ENCODE measurements at places on chromosomes 2 and 18.

DNA sequence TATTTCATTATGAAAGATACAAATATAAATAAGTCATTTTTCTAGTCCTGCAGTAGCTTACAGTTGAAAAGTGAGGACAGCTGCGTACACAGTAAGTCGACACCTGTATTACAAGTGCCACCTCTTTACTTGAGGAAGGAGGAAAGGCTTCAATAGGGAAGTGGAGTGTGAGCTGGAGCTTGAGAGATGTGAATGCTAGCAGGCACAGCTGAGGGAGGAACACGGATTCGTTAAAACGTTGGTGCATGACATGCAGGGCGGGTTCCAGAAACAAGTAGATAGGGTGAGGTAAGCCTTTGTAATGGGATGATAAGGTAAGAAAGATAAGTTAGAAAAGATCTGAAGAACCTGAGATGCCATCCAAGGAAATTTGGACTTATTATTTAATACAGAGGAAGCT is 98.1 kb upstream of the CSRNP3 start:
- no peak for DNase-seq

GRCh38 chr2:223846515-223846914 is 9.1 kb upstream of the AP1S3 start:
- DNase-seq: no peak

DNA sequence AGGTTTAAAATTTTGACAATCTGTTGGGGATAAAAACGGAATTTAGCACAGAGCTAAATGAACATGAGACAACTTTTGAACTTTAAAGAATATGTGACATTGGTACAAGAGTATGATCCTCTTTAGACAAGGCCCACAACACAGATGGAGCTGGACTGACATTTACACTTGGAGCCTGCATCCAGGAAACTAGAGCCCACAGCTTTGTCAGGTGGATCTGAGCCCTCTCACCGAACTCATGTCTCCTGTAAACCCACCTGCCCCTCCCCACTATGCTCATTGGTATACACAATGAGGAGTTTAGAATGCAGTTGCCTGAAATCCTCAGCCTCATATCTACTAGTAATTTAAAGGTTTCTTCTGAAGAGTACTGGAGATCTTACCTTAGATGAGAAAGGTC is 22.1 kb upstream of the ACAA2 start:
- no peak for DNase-seq

- DNase-seq: no peak
Measured at GRCh38 chr18:35524226-35524625, 26.5 kb upstream of the INO80C start.

GRCh38 chr18:48161911-48162698 is 231.6 kb upstream of the SMAD2 start:
- no peak for DNase-seq

- DNase-seq: no peak
Measured at GRCh38 chr2:42550870-42551269, 17.6 kb upstream of the MTA3 start.

DNA sequence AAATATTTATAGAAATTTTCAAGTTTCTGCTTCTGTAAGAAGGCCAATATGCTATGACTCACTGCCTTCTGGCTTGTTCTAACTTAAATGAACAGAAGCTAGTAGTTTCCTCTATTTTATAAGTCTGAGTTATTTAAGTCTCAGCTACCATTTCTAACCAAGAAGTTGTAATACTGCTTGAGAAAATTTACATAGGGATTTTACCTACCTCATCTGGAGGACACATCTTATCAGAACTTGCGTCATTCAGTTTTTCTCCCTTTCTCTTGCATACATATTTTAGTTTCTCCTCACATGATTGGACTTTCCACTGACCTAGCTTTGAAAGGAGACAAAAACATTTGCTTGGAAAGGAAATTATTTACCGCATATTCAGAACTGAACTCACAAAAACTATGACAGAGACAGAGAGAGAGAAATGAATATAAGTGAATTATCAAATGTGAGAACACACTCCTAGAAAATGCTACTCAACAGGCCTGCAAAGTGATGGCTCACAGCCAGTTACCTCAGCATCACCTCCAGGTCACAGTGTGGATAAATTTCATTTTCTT is 81.1 kb upstream of the CD302 start:
- no peak for DNase-seq

GRCh38 chr2:57899898-57900297 is 146.7 kb upstream of the VRK2 start:
- DNase-seq: no peak

- no peak for DNase-seq
Measured at GRCh38 chr18:77512152-77512551, 262.5 kb downstream of the GALR1 start.

GRCh38 chr2:223930103-223930976 is 14.8 kb downstream of the WDFY1 start:
- no peak for DNase-seq

GRCh38 chr2:98571121-98571701 is 37.1 kb downstream of the COA5 start:
- DNase-seq: no peak

DNA sequence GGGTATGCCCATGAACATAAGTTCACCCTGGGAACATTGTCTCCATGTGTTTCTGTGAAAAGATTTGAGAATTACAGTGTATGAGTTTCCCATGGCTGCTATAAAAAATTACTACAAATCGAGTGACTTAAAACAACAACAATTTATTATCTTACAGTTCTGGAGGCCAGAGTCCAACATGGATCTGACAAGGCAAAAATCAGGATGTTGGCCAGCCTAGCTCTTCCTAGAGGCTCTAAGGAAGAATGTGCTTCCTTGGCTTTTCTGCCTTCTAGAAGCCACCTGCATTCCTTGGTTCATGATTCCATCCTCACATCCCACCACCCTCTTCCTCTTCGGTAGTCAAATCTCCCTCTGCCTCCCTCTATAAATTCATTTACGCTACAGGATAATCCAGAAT is 38.6 kb downstream of the FAM124B start:
- DNase-seq: no peak

DNA sequence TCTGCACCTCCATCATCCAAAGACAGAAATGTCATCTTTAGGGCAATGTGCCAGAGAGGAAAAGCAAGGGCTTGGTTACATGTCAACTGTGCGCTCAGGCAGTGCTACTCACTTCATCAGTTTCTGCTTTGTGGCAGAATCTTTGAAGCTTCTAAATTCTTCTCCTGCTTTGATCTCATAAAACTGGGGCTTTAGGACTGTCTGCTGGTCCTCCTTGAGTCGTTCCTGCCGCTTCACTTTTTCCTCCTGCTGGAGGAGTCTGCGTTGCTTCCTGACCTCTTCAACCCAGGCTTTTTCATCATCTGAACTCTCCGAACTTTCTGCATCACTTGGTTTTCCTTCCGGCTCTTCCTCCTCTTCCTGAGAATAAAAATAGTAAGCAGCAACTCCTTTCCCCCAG is 100.8 kb downstream of the NOL10 start:
- DNase-seq: no peak

- no peak for DNase-seq
Measured at GRCh38 chr2:143176606-143177005, 47.4 kb downstream of the ARHGAP15 start.

GRCh38 chr2:37654419-37654818 is 17.0 kb downstream of the CDC42EP3 start:
- no peak for DNase-seq

DNA sequence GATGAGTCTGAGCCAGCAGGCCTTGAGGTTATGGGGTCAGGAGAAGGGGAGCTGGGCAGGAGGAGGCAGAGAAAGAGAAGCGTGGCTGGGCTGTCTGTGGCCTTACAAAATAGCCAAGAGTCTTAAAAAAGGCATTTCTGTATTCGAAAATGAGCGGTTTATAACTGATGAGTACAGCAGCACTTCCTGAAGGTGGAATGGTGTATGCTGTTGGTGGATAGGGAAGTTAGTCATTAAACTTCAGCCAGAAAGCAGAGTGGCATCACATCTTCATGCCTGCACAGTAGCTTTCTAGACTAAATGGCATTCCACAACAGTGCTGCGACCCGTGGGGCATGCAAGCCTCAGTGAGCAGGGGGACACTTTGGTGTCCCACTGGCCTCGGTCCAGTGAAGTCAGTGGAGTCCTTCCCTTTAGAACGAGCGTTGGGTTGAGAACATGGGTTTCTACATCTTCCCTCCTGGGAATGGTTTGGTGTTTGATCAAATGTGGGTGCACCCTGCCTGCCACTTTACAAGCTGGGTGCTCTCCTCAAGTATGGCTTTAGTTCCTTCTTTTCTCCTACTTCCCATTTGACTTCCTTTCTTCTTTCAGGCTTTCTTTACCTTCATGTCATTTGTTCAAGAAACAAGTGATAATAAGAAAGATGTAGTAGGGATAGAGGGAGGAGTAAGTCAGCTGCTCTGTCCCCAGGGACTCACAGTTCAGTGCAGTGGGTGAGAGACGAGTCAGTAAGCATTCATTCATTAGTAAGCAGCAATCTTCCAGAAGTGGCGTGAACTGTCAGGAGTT is 96.3 kb downstream of the ARMC9 start:
- no peak for DNase-seq

GRCh38 chr18:32383050-32383819 is 87.4 kb downstream of the GAREM1 start:
- no peak for DNase-seq

DNA sequence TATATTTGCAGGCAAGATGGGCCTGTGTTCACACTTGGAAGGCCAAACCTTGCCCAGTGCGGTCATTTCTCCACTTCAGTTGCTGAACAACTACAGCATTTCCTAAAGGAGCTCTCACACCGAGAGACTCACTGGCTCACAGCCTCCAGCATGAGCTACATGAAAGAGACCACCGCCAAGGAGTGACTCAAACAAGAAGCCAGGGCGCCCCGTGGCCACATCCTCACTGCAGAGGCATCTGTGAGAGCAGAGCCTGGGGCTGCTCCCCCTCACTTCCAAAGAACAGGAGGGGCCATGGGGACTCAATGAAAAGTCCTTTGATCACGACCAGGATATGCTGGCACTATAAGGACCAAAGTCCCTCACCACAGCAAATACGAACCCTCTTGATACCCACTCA is 50.0 kb downstream of the TMEM163 start:
- DNase-seq: peak; percentile 53

DNA sequence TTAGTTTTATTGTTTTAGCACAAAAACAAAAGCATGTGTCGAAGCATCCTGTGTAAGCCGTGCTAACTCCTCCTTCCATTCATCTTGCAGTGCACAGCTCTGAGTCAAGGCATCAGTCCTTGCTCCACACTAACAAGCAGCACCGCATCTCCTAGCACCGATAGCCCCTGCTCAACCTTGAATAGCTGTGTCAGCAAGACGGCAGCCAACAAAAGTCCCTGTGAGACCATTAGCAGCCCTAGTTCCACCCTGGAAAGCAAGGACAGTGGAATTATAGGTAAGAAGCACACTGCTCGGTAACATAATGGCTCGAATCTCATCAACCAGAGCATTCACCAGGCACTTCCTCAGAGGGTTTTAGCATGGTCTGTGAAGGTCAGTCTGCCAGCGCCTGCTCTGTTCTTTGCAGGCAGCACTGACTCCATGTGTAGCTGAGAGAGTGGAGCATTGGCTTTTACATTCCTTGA is 136.2 kb downstream of the WDSUB1 start:
- DNase-seq: no peak

- no peak for DNase-seq
Measured at GRCh38 chr2:25305775-25306174, 36.0 kb downstream of the DNMT3A start.

DNA sequence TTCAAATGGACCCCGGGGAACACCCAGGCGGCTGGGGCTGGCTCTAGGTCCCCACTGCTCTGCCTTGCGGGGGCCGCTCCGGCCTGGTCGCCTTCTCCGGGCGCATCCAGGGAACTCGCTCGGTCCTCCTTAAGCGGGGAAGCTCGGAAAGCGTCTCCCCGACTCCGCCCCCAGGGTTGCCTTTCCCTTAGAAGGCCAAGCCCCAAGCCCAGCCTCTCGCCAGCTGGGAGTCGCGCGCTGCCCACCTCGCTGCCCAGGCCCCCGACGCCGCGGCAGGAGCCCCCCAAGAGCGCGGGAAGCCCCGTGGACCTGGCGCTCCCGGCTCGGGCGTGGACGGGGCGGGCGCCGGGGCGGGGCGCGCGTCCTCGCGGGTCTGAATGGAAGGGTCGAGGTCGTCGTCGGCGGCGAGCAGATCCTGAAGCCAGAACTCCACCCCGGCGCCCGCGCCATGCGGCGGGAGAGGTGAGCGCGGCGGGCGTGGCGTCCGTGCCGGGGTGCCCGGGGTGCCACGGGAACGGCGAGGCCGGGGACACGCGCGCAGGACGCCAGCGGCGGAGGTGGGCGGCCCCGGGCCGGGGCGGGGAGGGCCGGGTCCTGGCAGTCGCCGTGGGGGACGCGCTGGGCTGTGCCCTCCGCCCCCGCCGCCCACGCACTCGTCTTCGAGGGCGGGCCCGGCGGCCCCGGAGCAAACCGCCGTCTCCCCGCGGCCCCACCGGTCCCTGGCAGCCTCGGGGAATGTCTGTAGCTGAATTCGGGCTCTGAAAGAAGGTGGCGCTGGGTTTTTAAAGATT is at the start of gene BOK:
TSS of gene BOK (plus strand) at position 214 of the 791 bp plus-strand sequence. CDS start 739 bp downstream, outside the sequence.
- no peak for DNase-seq

DNA sequence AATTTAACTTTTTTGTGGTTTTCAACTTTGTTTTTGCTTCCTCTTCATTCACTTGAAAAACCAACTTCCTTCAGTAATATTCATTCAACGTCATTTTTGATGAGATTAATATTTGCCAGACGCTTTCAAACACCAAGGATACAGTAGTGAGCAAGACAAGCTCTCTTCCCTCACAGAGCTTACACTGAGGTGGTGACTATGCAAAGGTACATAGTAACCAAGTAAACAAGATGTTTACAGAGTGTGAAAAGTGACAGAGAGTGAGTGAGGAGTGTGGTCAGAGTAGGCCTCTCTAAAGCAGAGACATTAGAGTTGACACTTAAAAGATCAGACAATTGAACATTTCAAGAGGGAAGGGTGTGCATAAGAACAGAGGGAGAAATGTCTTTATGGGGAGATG is 155.5 kb downstream of the TMEM247 start:
- no peak for DNase-seq

- no peak for DNase-seq
Measured at GRCh38 chr2:236242057-236242495, 22.1 kb downstream of the ASB18 start.

DNA sequence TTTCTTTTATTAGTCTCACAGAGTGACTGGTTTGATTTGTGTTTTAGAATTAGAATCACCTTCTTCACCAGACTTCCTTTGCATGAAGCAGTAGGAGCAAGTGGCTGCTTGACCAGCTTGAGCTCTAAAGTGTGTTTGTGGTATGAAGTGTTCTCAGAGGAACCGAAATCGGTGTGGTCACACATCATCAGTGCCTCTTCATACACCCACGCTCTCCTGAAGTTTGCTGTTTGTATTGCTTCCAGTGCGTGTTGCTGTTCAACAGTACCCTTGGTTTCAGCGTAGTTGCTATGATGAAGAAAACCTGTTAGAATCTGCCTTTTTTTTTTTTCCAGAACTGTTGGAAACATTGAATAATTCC is 77.9 kb downstream of the LIMS1 start:
- peak; percentile 16 for DNase-seq

DNA sequence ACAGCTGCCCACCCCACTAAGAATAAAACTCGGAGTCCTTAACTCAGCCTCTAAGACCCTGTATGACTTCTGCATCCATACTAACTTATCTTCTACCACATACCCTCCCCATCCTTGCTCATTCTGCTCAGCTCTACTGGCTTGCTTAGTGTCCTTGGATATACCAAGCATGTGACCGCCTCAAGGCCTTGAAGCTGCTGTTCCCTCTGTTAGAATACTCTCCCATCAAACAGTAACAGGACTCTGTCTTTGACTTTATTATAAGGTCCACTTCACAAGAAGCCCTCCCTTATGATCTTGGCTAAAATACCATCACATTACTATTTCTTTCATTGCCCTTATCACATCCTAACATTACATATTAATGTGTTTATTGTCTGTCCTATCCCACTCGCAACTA is 117.3 kb downstream of the DYM start:
- DNase-seq: no peak
